AG09319 (cell line): ENCODE measurements at places on chromosomes 1 and 21.

GRCh38 chr1:164770131-164770529, 211.1 kb downstream of the PBX1 start:
- no peak for DNase-seq

- no peak for DNase-seq
Observed at GRCh38 chr21:38930066-38930465, 124.3 kb downstream of the ETS2 start.

GRCh38 chr1:44040846-44041245, 9.6 kb upstream of the SLC6A9 start:
- DNase-seq, result no peak

GRCh38 chr1:113808450-113809195, 3.7 kb downstream of the RSBN1 start:
- DNase-seq, result no peak

DNA sequence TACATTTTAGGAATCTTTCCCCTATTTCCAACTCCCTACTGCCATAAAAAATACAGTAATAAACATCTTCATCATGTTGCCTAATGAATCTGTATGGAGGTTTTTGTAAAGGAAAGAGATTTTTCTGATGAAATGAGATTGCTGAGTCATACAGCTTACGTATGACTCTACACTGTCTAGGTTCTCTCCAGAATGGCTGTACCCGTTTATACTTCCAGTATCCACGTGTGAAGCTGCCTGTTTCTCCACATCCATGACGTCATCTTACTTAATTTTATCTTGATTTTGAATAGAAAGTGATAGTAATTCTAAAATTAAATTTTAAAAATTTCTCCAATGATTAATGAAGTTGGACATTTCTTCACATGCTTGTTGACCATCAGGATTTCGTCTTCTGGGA, 103.7 kb downstream of the COQ8A start:
- DNase-seq, result no peak

DNA sequence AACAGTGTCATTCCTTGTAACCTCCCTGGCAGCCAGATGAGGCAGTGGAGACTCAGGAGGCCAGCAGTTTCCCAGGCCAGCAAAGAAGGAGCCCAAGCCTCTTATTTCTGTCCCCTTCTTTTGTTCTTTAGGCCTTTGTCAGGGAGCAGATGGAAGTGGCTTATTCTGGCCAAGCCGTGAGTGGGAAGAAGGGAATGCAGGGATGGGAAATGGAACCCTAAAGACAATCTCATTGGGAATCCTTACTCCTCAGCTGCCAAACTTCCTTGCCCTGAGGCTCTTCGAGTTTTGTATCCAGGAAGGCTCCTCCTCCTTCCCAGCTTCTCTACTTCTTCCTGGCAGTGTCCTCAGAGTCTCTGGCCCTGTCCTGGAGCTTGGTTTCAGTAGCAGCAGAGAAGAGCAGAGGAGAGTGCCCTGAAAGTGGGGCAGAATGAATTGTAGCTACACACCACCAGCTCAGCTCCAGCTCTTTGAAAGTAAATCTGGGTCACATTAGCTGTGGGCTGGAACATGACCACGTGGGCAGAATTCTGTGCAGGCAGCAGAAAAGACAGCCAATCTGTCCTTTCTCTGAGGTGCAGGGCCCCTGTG, 63.9 kb downstream of the NDUFS5 start:
- DNase-seq, result no peak

- no peak for DNase-seq
Observed at GRCh38 chr1:52111492-52111891, 30.4 kb upstream of the ZFYVE9 start.

DNA sequence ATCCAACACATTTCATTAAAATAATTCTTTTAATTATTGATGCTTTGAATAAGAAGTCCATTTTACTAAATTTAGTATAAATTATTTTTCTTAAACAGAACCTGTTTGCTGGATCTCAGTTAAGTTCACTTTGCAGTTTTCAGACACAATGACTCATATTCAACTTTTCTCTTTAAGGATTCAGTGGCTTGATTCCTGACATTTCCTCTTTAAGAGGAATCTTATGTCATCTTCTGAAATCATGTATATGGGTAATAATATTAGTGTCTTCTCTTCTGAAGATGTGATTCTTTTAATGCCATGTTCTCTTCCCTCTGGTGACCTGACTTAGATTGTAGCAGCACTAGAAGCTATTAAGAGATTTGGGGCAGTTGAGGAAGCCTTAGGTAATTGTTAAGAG, 12.6 kb downstream of the CREG1 start:
- no peak for DNase-seq

DNA sequence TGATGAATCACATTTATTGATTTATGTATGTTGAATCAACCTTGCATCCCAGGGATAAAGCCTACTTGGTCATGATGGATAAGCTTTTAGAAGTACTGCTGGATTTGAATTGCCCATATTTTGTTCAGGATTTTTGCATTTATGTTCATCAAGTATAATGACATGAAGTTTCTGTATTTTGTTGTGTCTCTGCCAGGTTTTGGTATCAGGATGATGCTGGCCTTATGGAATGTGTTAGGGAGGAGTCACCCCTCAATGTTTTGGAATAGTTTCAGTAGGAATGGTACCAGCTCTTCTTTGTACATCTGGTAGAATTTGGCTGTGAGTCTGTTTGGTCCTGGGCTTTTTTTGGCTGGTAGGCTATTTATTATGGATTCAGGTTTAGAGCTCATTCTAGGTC, 1643.1 kb upstream of the B3GALT2 start:
- no peak for DNase-seq

GRCh38 chr1:154746622-154747299, 123.3 kb downstream of the KCNN3 start:
- no peak for DNase-seq

DNA sequence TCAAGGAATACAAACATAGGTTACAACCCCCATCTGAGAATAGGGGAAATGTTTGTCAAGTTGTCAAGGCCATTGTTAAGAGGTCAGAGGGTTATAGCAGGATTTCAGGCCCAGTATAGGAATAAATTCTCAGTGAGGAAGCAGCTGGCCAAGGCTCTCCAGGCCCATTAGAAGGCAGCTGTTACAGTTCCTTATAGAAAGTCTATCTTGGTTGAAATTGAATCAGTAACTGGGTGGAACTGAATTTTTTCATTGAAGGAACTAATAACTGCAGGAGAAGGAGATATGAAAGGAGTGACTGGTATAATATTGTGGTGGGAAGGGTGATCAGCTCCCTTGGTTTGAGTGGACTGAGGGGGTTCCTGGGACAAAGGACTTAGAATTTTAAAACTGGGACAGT, 134.1 kb downstream of the CYYR1 start:
- DNase-seq, result no peak

DNA sequence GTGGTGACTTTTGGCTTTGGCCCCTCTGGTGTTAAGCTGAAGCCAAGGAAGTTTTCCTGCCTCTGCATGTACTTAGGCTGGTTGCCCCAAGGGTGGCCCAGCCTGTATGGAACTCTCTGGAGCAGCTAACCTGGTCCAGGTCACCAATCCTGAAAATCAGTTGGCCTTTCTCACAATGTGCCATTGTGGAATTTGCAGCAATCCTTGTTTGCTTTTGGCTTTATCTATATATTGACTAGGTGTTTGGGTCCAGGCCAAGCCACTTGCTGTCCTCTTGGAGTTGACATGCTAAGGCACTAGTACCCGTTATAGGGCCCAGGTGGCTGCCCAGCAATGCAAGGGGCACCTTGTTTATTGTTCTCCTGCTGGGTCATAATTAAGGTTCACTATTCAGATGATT, 124.6 kb downstream of the CAMTA1 start:
- DNase-seq, result no peak

- no peak for DNase-seq
Observed at GRCh38 chr21:38912102-38912629, 106.4 kb downstream of the ETS2 start.

DNA sequence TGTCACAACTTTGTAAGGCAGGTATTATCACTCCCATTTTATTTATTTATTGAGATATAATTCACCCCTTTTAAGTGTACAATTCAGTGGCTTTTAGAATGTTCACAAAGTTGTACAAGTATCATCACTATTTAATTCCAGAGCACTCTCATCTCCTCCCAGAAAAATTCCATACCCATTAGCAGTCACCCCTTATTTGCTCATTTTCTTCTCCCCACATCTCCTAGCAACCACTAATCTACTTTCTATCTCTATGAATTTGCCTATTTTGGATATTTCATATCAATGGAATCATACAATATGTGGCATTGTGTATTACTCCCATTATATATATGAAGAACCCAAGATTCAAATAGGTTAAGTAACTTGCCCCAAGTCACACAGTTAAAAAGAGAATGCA, 7.0 kb downstream of the DSTYK start:
- no peak for DNase-seq

DNA sequence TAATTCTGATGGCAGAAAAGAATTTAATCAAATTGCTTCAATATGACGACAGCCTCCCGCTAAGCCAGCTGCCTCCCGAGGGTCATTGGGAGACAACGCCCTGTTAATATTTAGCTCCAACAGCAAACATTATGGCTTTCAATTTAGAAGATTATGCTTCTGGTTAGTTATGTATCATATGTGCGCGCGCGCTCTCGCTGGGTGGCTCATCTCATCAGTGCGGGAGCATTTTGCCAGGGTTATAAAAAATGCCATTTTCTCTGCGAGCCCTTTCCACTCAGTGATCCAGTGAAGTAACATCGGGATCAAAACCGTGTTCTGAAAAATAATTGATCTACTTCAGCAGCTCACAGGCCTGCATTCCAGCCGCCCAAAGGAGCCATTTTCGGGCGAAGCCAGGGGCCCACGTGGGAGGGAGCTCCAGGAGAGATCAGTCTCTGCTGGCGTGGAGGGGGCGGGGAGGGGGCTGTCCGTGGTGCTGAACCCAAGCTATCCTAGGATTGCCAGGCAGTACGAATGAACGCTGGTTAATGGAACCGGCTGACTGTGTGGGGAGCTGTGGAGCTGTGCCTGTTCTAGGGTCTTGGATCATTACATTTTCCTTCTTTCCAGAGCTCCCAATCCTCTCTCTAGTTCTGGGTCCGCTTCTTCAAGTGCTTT, 219.1 kb upstream of the ZC3H12A start:
- DNase-seq, result no peak

GRCh38 chr1:234827181-234827580, 217.2 kb upstream of the IRF2BP2 start:
- DNase-seq, result no peak

DNA sequence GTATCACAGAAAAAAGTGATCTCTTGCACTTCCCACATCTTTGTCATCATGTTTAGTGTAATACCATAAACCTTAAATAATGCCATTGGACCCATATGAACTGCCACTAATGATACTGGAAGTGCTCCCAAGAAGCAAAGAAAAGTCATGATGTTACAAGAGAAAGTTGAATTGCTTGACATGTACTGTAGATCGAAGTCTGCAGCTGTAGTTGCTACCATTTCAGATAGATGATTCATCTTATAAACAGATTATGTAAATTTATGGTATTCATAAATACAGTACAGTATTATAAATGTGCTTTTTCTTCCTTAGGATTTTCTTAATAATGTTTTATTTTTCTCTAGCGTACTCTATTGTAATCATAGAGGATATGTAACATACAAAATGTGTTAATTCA, 30.1 kb upstream of the LAMC2 start:
- no peak for DNase-seq

DNA sequence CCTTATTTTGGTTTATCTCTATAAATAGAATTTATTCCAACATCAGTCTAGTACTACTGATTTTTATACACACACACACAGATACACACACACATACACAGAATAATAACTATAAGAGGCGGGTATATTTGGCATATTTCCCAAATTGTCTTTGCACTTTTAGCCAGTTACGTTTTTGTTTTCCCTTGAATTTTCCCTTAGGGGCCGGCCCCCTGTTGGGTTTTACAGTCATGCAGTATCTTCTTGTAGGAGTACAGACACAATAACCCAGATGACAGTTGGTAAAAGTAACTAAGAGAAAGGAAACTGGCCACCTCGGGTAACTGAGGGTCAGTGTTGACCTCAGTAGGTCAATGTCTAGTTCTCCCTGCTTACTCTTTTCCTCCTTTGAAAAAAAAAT, 50.9 kb downstream of the DISP1 start:
- no peak for DNase-seq

DNA sequence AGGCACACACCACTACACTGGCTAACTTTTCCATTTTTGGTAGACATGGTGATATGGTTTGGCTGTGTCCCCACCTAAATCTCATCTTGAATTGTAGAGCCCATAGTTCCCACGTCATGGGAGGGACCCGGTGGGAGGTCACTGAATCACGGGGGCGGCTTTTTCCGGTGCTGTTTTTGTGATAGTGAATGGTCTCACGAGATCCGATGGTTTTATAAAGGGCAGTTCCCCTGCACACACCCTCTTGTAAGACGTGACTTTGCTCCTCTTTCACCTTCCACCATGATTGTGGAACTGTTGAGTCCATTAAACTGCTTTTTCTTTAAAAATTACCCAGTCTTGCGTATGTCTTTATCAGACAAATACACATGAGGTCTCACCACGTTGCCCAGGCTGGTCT, 1.3 kb upstream of the FTCD start:
- no peak for DNase-seq

- no peak for DNase-seq
Observed at GRCh38 chr1:9391620-9392019, 98.9 kb downstream of the SPSB1 start.
